Fibroblast of skin of left biceps (primary cell): ENCODE measurements at places on chromosomes 1 and 21.
A peak's percentile ranks its signal among the peaks of the same experiment; 100 is the strongest.

GRCh38 chr1:47784497-47784822 is 212.7 kb downstream of the TRABD2B start:
- DNase-seq: no peak

DNA sequence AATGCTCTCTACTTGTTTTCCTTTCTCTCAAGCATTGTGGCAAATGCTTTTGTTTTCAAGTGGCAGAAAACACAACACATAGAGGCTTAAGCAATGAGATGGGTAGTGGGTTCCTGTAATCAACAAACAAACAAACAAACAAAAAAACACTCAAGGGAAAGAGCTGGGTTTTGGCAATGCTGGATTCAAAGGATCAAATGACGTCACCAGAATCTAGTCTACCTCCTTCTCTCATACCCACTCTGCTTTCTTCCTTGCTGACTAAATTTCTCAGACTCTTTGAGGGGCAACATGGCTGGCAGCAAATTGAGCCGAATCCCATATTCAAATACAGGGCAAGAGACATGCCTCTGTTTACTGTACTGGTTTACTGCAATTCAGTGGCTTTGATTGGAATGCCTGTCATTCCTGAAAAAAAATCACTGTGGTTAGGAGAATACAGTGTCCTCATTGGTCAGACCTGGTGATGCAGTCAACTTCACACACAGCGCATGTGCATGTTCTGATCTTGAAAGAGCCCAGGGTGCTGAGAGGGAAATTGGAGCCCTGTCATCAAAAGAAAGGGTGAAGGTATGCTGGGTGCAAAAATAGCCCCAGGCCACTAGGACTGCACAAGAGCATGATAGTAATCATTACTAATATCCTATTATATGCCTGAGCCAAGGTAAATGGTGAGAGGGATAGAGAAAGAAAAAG is 356.2 kb downstream of the KCTD3 start:
- no peak for DNase-seq

GRCh38 chr1:221829327-221830015 is 87.6 kb upstream of the DUSP10 start:
- peak; percentile 76 for DNase-seq

DNA sequence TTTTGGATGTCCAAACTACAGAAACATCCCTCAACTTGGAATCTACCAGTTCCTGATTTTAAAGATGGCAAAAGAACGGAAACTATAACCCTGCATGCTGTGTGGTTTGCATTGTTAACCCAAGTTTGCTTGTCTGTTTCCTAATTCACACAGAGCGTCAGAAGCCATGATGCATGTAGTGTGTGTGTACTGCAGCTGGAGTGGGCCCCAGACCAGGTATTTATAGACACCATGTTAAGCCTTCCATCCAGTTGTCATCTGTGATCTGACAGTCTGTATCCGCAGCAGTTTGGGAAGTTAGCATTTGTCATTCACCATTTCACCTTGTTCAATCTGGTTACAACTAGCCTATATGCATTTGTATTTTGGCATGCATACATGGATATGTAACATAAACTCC is 27.7 kb upstream of the PLEKHM2 start:
- no peak for DNase-seq

- no peak for DNase-seq
These were observed 54.9 kb downstream of the DMRTA2 start for GRCh38 chr1:50368179-50369007.

GRCh38 chr1:165903672-165904071 is 76.3 kb downstream of the UCK2 start:
- DNase-seq: no peak
